Activated naive CD4-positive, alpha-beta T cell treated with anti-CD3 and anti-CD28 coated beads, Interleukin-2, amount 50 U/mL, for 16 hours (primary cell): ENCODE measurements at places on chromosomes 6 and 20.

GRCh38 chr6:168279403-168279935 is 40.1 kb downstream of the DACT2 start:
- no peak for DNase-seq

DNA sequence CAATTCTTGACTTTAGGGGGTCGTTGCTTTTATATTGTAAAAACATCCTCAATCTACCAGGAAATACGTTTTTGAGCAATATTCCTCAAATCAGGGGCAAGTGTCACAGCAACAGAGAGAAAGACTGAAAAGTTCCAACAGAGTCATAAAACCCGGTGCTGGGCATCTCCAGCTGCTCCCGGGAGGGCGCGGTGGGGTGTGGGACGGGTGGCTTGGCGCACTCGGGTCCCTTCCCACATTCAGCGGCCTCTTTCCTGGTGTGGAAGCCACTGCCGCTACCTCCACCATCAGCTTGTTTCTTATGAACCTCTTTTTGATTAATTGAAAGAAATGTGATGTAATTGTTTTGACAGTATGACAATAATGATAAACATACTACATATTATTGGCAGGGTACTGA is 98.2 kb downstream of the IRF4 start:
- no peak for DNase-seq

DNA sequence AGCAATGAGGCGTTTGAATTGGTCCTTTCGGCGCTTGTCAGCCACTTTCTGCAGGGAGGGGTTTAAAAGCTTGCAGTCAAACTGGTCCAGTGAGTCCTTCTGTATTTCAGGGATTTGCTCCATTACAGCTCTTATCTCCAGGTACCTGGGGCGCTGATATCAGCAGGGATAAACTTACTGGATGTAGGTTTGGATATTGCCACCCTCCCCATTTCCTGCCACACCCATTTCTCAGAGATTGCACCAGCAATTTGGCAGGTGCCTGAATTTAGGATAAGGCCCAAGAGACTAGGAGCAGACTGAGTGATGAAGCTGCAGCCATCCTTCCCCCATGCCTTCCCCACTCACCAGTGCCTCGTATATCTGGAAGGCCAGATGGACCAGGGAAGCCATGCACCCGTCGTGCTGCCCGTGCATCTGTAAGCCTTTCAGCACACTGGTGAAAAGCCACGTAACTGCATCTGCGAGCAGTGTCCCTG is 7.6 kb downstream of the POLR1C start:
- DNase-seq, result no peak

GRCh38 chr6:159094444-159095252 is 49.9 kb upstream of the TAGAP start:
- peak; percentile 72 for DNase-seq

DNA sequence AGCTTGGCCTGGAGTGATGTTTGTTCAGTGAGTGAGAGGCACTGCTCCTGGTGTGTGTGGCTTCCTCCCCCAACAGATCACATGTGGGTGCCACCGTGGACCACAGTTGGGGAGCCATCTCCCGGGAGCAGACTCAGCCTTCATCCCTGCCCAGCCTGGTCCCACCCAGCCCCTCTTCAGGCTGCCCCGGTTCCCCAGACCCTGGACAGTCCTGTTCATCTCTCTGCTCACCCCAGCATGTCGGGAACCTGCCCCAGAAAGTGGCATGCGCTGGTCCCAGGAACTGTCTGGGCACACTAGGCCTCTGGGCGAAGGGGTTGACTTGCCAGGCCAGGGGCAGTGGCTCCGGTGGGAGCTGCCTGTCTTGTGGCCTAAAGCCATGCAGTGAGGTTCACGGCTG is 21.5 kb upstream of the PPP1R3G start:
- no peak for DNase-seq

DNA sequence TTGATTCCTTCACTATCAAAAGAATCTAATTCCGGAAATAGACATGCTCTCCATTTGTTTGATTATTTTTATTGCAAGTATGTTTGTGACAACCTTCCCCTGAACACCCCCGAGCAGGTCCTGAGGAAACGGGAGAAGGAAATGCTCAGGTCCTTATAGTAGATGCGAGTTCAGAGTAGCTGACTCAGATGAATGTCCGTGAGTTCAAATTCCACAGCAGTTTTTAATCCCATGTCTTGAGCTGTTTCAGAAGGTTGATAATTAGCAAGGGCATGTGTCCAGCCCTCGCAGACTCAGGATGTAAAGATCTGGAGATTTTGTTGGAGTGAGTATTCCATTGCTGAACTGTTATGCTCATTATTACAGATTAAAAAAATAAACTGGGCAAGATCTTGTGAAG is 169.3 kb downstream of the BCAS1 start:
- DNase-seq, result no peak
